ENCODE measurements at places on chromosomes 7 and 10.

DNA sequence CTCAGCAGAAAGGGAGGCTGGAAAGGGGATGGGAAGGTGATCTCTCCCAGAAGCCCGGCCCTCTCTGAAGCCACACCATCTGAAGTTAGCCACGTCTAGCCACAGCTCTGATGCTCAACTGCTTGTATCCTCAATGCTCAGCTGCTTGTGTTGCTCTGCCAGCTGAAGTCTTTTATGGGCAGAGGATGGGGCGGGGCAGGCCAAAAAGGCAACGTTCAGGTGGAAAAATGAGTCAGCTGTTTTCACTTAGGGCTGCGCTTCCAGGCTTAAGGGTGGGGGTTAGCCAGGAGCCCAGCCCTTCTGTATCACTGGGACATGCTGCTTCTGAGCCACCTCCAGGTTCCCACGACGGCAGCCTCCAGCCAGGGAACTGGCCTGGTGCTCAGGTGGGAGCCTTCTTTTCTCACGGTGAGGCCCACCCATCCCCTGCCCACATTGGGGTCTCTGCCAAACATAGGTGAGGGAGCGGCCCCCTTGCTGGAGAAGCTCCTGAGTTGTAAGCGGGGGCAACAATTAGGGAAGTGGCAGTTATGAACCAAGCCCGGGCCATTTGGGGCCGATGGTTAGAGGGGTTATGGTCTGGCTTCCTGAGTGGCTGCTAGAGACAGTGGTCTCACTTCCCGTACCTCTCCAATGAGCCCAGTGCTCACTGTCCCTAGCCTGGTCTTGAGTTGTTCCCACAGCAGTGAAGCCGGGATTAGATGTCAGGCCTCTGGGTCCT lies 44.9 kb upstream of the CNPY1 start:
- no peak for DNase-seq

DNA sequence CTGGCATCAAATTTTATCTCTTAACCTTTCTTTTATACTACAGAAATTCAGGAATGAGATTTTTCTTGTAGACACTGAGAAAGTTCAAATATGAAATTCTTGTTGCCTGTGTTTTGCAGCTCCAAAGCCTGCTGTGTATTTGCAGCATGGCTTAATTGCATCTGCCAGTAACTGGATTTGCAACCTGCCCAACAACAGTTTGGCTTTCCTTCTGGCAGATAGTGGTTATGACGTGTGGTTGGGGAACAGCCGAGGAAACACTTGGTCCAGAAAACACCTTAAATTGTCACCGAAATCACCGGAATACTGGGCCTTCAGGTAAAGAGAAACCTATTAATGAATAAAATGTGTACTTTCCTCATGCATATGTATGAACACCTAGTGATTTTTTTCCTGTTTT lies 24.8 kb downstream of the LIPK start:
- no peak for DNase-seq

DNA sequence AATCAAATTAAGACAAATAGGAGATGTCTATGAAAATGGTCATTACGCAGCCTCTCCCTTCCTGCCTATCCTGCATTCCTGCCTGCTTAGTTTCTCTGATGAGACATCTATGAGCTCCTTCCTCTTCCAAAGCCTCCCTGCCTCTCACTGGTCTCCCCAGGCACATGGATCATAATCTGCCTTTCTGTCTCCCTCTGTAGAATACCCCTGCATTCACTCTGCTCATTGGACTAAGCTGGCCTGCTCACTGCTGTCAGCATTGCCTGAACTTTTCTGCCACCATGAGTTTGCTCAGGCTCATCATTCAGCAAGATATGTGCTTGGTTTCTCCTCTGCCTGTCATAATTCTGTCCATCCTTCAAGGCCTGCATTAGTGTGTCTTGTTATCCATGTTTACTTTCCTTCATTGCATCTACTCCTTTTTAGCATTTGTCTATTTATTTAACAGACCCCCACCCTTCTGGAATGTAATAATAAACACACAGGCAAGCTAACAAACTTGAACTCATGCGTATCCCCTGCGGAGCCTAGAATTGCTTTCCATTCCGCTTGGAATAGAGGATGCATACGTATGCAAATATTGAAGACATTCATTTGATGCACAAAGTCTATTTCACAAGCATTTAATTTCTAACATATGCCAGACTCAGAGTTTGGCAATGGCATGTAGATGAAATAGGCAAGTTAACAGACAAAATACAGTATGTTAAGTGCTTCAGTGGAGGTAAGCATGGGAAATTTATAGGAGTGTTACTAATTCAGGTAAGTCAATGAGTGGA lies 88.3 kb downstream of the PTPRZ1 start:
- DNase-seq = no peak

DNA sequence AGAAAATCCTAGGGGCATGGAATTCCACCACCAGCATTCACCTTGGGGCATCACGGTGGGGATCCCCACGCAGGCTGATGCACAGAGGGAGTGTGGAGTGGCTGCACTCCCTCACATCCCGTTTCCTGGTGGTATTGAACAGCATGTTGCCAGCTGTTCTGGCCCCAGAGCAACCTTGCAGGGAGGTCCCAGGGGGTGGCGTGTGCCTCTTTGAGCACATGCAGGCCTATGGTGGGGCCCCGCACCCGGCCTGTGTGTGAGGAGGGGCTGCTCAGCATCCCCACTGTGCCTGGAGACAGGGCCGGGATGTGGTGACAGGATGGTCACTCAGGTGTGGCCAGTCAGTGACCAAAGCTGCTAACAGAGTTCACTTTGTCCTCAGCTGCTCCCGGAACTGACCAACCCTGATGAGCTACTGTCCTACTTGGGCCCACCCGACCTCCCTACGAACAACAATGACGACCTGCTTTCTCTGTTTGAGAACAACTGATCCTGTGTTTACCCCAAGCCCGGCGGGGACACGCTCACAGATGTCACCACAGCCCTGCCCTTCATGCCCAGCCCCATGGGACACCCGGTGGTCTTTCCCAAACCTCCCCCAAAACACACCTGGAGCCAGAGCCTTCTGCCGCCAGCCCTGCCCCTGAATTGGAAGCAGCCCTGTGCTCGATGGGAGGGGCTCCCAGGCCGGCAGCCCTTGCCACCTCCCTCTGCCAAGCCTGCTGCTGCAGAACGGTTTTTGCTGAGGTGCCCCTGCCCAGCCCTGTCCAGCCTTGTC lies 18.7 kb downstream of the ZMIZ2 start:
- no peak for DNase-seq

DNA sequence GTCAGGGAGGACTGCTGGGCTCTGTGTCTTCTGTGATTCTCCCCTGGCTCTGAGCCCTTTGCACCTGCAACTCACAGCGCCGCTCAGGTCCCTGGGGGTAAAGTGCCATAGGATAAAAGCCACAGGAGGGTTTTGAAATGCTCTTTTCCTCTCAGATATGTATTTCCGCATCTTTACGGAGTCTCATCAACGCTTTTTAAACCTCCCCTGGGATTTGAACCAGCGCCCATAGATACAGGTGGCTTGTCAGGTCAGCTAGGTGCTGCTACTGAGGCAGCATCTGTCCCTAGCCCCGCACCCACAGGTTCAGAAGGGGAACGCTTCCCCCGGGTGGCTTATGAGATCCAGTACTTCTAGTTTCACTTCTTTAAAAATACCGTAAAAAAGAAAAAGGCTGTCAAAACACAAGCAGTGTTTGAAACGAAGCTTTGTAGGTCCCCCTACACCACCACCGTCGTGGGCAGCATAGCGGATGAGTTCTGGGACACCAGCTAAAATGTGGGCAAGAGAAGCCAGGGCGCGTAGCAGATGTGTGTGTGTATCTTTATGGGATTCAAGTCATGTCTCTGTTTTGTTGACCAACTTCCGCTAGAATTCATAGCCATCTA lies 173.5 kb downstream of the CUX1 start:
- no peak for DNase-seq

GRCh38 chr7:44333911-44334733 lies 8.7 kb upstream of the CAMK2B start:
- DNase-seq = no peak

GRCh38 chr7:33698041-33698440 lies 207.3 kb upstream of the BMPER start:
- no peak for DNase-seq

DNA sequence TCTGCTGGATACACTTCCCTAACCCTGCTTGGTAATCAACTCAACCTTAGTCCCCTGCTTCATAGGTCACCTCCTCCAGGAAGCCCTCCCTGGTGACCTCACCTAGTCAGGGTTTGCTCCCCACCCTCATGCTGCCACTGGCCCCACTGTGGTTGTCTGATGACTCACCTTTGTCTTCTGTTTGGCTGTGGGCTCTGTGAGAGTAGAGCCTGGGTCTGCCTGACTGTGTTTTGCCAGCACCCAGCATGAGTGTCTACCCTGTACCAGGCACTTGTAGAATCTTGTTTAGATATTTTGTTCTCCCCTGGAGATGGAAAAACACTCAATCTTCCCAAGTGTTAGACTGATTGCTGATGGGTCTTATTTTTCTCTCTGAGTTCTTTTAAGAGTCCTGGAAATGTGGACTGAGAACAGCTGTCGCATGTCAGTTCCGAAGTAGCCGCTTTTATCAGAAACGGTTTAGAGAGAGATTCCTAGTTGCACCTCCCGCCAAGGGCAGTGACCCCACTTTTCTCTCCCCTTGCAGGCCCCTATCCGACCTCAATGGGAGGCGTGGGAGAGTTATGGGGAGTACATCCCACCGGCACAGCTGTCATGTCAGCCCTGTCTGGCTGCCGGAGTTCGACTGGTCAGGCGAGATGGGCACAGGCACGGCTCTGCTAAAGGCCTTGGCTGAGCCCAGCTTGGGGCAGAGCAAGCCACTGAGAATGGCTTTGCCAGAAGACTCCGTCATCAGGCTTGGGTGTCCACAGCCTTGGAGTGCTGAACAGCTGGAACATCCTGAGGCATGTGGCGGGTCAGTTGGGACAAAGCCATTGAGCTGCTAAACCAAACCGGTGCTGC lies 134.3 kb downstream of the GRK5 start:
- DNase-seq = no peak

GRCh38 chr7:39291628-39292410 lies 274.4 kb upstream of the YAE1 start:
- DNase-seq = no peak

DNA sequence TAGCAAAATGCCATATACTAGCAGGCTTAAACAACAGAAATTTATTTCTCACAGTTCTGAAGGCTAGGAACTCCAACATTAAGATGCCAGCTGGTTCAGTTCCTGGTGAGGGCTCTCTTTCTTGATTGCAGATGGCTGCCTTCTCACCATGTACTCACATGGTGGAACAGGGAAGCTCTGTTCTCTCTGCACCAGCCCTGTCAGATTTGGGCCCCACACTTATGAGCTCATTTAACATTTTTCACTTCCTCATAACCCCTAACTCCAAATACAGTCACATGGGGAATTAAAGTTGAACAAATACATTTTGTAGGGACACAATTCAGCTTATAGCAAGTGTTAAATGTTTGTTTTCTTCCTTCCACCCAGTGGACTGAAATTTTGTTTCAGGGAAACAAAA lies 218.6 kb upstream of the TAC1 start:
- no peak for DNase-seq

DNA sequence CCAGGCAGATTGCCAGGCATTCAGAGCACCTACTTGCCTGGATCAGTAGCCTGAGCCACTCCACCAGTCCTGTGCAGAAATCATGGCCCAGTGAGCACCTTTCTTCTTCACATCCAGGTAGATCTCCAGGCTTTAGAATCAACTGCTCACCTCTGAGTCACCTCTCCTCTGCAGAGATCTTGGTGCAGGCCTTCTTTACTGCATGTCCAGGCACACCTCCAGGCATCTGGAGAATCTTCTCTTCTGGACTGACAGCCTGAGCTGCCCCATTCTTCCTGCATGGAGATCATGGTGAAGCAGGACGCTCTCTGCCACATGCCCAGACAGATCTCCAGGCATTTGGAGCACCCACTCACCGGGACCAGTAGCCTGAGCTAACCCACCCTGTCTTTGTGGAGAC lies 894.5 kb upstream of the MBL2 start:
- no peak for DNase-seq

DNA sequence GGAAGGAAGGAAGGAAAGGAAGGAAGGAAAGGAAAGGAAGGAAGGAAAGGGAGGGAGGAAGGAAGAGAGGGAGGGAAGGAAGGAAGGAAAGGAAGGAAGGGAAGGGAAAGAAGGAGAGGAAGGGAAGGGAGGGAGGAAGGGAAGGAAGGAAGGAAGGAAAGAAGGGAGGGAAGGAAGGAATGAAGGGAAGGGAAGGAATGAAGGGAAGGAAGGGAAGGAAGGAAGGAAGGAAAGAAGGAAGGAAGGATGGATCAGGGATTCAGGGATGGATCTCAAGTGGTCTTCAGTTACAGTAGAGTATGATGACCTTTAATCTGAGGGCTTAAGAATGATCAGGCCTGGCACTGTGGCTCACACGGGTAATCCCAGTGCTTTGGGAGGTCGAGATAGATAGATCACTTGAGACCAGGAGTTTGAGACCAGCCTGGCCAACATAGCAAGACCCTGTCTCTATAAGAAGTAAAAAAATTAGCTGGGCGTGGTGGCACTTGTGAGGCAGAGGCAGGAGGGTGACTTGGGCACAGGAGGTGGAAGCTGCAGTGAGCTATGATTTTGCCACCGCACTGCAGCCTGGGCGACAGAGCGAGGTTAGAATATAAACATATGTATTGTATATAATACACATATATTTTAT lies 760 bp upstream of the FOXK1 start:
- DNase-seq = no peak

- no peak for DNase-seq
Measured at GRCh38 chr10:43348511-43349312, 22.7 kb upstream of the FXYD4 start.

DNA sequence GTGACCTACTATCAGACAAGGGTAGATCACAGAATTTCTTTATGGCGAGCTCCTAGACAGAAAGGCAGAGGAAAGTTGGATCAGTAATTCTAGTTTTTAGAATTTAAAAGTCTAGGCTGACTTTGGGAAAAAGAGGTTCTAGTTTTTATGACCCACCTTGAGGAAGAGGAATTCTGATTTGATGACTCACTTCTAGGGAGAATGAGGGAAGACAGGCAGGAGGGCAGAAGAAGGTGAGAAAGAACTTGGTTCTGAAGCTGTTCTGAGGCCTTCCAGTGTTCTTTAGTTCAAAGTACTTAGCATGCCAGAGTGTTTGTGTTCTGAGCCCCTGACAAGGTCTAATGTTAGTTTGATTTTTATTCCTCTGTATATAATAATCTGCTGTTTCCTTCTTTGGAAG lies 97.2 kb downstream of the PODXL start:
- DNase-seq = no peak

- DNase-seq = no peak
Measured at GRCh38 chr7:116173051-116174028, 37.0 kb upstream of the TES start.

DNA sequence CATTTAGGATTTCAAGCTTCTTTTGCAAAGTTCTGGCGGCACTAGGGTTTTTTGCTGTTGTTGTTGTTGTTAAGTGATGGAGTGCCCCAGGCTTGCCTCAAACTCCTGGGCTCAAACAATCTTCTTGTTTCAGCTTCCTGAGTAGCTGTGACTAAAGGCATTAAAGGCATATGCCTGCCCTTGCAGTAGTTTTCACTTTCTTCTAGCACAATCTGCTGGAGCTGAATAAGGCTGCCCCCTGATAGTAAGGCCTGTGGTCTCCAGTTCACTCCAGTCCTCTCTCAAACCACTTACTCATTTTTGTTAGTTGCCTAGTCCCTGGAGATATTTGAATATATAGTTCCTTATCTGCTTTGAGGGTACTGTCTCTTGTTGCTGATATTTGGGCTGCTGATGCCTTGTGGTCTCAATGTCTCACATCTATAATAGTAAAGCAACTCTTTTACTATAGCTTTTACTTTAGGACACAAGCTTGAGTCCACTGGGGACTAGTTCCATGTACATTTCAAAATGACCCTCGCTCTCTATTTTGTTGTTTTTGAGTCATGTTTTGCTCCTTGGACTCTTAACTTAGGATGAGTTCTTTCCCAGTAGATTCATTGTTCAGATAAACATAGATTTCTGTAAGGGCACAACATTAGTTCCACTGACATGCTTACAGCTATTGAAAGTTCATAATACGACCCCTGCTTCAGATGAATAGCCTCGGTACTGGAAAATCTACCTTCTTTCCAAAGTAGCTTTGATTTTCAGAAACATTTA lies 25.5 kb downstream of the PHF14 start:
- DNase-seq = no peak
